ENCODE measurements at places on chromosomes 7 and 10. TPM values are rescaled to one million over a fixed set of nuclear protein-coding genes. Genes with fewer than 3 reads are reported as not detected.

DNA sequence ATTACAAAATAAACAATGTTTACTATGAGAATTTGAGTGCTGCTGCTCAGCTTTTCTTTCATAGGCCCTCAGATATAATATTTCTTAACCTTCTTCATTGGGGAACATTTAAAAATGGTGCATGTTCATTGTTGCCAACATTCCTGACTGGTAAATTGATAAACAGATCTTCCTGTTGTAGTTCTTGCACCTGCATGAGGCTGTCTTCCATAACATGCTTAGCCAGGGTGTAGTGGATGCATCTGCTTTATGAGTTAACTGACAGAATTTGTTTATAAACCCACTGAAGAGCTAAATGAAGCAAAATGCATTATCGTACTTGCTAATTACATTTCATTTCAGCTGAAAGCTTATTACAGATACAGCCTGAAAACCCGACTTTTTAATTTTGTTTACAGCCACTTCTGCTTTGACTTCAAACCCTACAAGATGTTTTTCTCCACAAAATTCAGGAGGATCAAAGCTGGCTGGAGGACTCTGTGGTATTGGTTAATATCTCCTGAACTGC, 177.2 kb downstream of the SEM1 start:
- H3K4me3 ChIP-seq = no peak overlapping the region
- no peak overlapping the region for H3K27ac ChIP-seq
- no peaks in the 10 kb centered on the region for H3K36me3 ChIP-seq

- H3K36me3 ChIP-seq = peaks cover 15% of the 10 kb centered on the region
- no peak overlapping the region for H3K4me3 ChIP-seq
- no peak for DNase-seq
- H3K27me3 ChIP-seq = no peaks in the 10 kb centered on the region
- no peak overlapping the region for H3K27ac ChIP-seq
Measured at GRCh38 chr7:128093614-128094570, 62.7 kb upstream of the LRRC4 start.

- H3K4me3 ChIP-seq = no peak overlapping the region
- no peak for DNase-seq
- no peaks in the 10 kb centered on the region for H3K36me3 ChIP-seq
- peaks cover 9% of the 10 kb centered on the region for H3K4me1 ChIP-seq
- peaks cover 2% of the 10 kb centered on the region for H3K27me3 ChIP-seq
- no peak overlapping the region for H3K27ac ChIP-seq
Measured at GRCh38 chr10:77816311-77816710, 110.2 kb downstream of the DLG5 start.

GRCh38 chr10:132541601-132542011, 4.0 kb downstream of the INPP5A start:
- H3K4me1 ChIP-seq = peaks cover 51% of the 10 kb centered on the region
- peak overlapping the region; percentile 1 for H3K4me3 ChIP-seq
- peak overlapping the region; percentile 1 for H3K27ac ChIP-seq
- peaks cover 8% of the 10 kb centered on the region for H3K36me3 ChIP-seq
- H3K27me3 ChIP-seq = no peaks in the 10 kb centered on the region

GRCh38 chr10:13449296-13449695, 79.5 kb downstream of the BEND7 start:
- peaks cover 5% of the 10 kb centered on the region for H3K4me1 ChIP-seq
- H3K27me3 ChIP-seq = peaks cover 17% of the 10 kb centered on the region
- H3K27ac ChIP-seq = no peak overlapping the region
- no peaks in the 10 kb centered on the region for H3K36me3 ChIP-seq
- no peak for DNase-seq

DNA sequence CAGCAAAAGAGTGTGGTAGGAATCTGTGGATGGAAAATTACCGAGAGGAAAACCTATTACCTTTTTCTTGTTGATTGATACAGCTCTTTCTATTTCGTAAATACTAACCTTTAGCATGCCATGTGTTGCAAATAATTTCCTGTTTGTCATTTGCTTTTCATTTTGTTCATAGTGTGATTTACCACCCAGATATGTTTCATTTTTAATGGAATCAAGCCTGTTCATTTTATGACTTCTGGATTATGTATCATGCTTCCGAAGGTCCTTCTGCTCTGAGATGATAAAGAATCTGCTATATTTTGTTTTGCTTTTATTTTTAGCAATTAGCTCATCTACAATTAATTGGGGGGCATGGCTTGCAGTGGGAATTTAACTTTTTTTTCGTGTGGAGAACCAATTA, 46.5 kb downstream of the INPP5F start:
- H3K36me3 ChIP-seq = peaks cover 4% of the 10 kb centered on the region
- H3K4me1 ChIP-seq = peaks cover 3% of the 10 kb centered on the region
- no peaks in the 10 kb centered on the region for H3K27me3 ChIP-seq
- H3K27ac ChIP-seq = no peak overlapping the region
- H3K4me3 ChIP-seq = no peak overlapping the region

- peaks cover 3% of the 10 kb centered on the region for H3K4me1 ChIP-seq
- peaks cover 2% of the 10 kb centered on the region for H3K27me3 ChIP-seq
- H3K4me3 ChIP-seq = no peak overlapping the region
Measured at GRCh38 chr7:96033009-96033598, 260.8 kb downstream of the DYNC1I1 start.

GRCh38 chr10:1050145-1050544, 1.2 kb upstream of the IDI1 start:
- peak overlapping the region; percentile 97 for H3K27ac ChIP-seq
- H3K36me3 ChIP-seq = peaks cover 31% of the 10 kb centered on the region
- no peak for DNase-seq
- H3K4me1 ChIP-seq = peaks cover 50% of the 10 kb centered on the region
- peak overlapping the region; percentile 95 for H3K4me3 ChIP-seq

DNA sequence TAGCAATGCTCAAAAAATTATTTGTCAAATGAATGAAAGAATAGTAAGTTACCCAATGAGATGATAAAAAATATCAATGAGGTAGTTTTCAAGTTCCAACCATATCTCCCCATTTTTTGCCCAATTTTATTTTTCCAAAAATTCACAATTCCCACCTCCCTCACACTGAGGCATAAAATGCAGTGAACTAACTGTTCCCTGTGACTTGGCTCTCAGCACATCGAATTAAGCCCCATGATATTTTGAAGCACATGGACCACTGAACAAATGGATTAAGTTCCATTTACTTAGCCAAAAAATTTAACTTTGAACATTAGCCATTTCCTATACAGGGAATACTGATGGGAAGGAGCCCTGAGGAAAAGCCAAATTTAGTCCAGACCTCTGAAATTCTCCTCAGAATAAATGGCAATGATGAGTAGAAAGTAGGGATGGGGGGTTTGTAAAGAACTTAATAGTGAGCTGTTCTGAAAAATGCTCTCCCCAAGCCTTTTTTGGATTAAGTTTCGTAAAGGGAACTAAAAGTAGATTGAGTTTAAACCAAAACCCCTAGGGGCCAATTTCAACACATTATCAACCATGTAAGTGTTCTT, 166.3 kb upstream of the GRM3 start:
- H3K4me3 ChIP-seq = no peak overlapping the region
- H3K27ac ChIP-seq = no peak overlapping the region
- DNase-seq = no peak
- H3K27me3 ChIP-seq = no peaks in the 10 kb centered on the region
- no peaks in the 10 kb centered on the region for H3K36me3 ChIP-seq
- H3K4me1 ChIP-seq = no peaks in the 10 kb centered on the region

- peaks cover 11% of the 10 kb centered on the region for H3K4me1 ChIP-seq
- peak; percentile 14 for DNase-seq
- no peak overlapping the region for H3K4me3 ChIP-seq
Measured at GRCh38 chr10:100983868-100984671, 3.2 kb downstream of the MRPL43 start.

- H3K27me3 ChIP-seq = no peaks in the 10 kb centered on the region
- H3K27ac ChIP-seq = no peak overlapping the region
- DNase-seq = no peak
Measured at GRCh38 chr7:114531326-114531725, 116.7 kb downstream of the FOXP2 start.

GRCh38 chr7:124399941-124400340, 365.7 kb downstream of the GPR37 start:
- no peak for DNase-seq
- H3K4me1 ChIP-seq = no peaks in the 10 kb centered on the region
- no peak overlapping the region for H3K27ac ChIP-seq
- no peaks in the 10 kb centered on the region for H3K36me3 ChIP-seq

- H3K27me3 ChIP-seq = peaks cover 6% of the 10 kb centered on the region
- H3K4me3 ChIP-seq = no peak overlapping the region
- H3K27ac ChIP-seq = no peak overlapping the region
- no peak for DNase-seq
- no peaks in the 10 kb centered on the region for H3K36me3 ChIP-seq
Measured at GRCh38 chr7:99990460-99990852, 14.6 kb upstream of the AZGP1 start.

GRCh38 chr7:67655168-67655567, 658.5 kb downstream of the TYW1 start:
- no peaks in the 10 kb centered on the region for H3K36me3 ChIP-seq
- no peak overlapping the region for H3K4me3 ChIP-seq
- H3K27me3 ChIP-seq = no peaks in the 10 kb centered on the region
- no peaks in the 10 kb centered on the region for H3K4me1 ChIP-seq
- H3K27ac ChIP-seq = no peak overlapping the region
- DNase-seq = no peak

DNA sequence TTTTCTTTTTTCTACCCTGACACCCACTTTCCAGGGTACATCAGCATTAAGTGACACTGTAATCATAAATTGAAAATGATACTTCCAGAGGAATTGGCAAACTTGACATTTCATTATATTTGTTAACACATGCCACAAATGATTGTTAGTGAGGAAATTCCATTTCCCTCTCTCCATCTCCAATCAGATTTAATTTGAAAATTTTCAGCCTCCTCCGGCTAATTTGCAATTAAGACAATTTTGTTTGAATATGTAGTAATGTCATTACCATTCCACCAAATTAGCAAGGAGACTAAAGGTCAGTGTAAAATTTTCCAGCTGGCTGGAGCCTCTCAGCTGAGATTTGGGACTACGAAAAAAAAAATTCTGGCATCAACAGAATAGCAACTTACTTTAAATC, 242.7 kb downstream of the FOXP2 start:
- DNase-seq = no peak
- no peaks in the 10 kb centered on the region for H3K36me3 ChIP-seq
- no peaks in the 10 kb centered on the region for H3K4me1 ChIP-seq
- no peak overlapping the region for H3K4me3 ChIP-seq

DNA sequence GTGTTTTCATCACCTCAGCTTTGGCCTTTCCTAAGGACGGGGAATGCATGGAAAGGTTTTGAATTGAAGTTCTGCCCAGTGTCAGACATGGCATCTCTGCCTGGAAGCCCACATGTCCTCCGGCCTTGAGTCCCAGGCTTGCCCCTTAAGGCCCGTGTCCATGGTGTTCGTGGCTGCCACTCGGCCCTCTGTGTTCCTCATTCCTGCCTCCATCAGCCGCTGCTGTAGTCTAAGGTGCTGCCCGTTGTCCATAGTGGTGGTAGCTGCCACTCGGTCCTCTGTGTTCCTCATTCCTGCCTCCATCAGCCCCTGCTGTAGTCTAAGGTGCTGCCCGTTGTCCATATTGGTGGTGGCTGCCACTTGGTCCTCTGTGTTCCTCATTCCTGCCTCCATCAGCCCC, 180.7 kb upstream of the SHH start:
- peaks cover 9% of the 10 kb centered on the region for H3K36me3 ChIP-seq
- peak overlapping the region; percentile 56 for H3K27ac ChIP-seq
- H3K4me1 ChIP-seq = peaks cover 38% of the 10 kb centered on the region
- no peak for DNase-seq

RTKN2 gene
- 3.6 TPM for total RNA-seq

SLC16A9 gene
- total RNA-seq = 0.09 TPM

TRIM50 gene
- total RNA-seq = not detected

GDF10 gene
- total RNA-seq = 0.11 TPM

LRMDA gene
- total RNA-seq = not detected

SAMD8 gene
- 21.0 TPM for total RNA-seq

ACHE gene
- total RNA-seq = not detected

TBL2 gene
- 21.3 TPM for total RNA-seq

RARRES2 gene
- not detected for total RNA-seq

PRKCQ gene
- 61.8 TPM for total RNA-seq

HSPA12A gene
- total RNA-seq = 0.06 TPM

Measured in activated naive CD8-positive, alpha-beta T cell treated with anti-CD3 and anti-CD28 coated beads, Interleukin-2, amount 10 ng/mL, durations not matched to agents 7 days and 5 days (primary cell).